ENCODE measurements at places on chromosomes 6 and 20.
A peak's percentile ranks its signal among the peaks of the same experiment; 100 is the strongest.

DNA sequence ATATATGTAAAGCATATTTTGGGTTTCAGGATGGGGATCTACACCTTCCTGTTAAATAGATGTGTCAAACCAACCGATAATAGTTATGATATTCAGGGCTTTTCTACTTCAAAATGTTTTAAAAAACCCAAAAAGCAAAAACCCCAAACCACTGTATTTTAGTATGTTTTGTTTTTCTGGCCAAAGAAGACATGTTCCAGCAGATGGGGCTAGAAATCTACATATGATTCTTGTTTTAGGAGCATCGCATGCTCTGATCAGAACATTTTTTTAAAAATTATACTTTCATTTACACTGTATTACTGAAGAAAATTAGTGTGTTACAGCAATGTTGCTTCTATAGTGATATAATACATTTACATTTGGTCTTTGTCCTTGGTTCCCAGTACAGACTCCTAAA lies 11.0 kb downstream of the RMND1 start:
- peak; percentile 40 for DNase-seq

DNA sequence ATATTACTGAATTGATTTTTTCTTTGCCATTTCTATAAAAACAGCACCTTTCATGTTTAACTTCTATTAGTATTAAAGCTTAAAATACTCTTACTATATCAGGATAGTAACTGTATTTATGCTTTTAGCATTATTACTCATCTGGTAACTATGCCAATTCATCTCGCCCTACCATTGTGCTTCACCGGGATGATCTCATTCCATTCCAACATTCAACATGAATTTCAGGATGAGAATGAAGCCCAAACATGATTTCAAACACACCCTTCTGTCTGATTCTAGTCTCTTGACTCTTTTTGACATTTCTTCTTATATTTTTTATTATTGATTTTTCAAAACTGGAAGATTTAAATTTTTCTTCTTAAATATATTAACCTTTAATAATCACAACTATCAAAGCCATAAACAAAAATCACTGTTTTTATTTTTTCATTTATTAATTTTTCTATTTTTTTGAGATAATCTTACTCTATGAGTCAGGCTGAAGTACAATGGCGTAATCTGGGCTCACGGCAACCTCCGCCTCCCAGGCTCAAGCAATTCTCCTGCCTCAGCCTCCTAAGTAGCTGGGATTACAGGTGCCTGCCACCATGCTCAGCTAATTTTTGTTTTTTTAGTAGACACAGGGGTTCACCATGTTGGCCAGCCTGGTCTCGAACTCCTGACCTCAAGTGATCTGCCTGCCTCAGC lies 46.7 kb downstream of the GJA1 start:
- DNase-seq, result no peak

DNA sequence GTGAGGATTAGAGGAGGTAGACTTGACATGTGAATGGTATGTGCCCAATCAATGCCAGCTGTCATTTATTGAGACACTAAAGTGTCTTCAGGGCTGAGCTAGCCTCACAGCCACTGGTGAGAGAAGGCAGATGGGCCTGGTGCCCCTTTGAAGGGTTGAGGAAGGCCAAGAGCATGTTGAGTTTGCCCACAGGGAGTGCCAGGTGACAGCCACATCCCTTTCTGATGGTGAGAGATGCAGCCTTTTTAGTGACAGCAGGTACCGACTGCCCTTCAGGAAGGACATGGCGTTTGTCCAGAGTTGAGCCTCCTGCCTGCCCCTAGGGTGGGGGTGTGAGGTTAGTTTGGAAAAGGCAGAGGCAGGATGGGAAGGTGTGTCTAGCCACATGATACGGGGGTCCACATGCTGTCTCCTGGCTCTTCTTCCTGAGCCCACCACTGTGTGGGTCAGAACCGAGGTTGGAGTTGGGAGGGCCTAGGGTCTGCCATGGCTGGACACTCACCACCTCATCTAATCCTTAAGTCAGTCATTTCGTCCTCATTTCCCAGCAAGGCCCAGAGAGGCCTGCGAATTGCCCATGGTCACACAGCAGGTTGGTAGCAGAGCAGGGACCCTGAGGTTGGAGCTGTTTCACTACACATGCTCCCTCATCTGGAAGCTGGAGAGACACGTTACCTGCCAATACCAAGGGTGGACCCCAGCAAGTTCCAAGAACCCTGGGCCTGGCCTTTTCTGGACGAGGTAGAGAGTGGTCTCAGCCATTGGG lies 32.5 kb downstream of the SPDEF start:
- no peak for DNase-seq

- no peak for DNase-seq
Observed at GRCh38 chr6:35062676-35063574, 78.2 kb downstream of the TCP11 start.

DNA sequence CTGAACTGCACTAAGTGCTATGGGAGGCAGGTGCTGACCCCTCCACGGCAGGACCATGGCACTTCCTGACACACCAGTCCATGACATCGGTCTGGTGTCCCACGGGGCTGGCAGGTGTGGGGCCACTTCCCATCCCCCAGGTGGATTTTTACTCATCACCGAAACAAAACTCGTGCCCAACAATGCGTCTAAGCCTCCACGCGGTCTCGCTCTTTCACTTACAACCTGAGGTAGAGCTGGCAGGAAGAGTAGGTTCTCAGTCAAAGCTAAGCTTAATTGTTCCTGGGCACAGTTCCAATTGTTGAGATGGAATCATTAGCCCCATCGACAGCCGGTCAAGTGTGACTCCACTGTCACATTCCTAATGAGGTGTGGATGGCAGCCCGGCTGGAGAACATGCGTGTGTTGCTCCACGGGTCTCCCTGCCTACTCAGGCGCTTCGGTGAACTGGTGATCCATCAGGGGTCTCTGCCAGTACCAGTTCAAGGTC lies 125.7 kb downstream of the SLC23A2 start:
- no peak for DNase-seq

DNA sequence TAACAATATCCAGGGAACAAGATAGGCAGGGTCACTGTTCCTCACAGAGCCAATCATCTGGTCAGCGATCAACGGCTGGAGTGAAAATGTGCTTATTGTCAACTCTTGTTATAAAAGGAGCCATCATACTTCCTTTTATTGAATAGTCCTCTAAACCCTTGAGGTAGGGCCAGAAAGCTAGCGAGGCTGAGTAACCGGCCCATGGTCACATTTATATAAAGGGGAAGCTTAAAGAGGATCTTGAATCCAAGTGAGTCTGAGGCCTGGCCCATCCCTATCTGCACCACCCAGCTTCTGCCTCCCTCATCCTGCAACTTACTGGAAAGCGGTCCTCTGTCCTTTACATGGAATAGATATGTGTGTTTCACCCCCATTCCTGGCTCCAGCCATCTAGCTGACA lies 9.5 kb downstream of the PHACTR3 start:
- no peak for DNase-seq

DNA sequence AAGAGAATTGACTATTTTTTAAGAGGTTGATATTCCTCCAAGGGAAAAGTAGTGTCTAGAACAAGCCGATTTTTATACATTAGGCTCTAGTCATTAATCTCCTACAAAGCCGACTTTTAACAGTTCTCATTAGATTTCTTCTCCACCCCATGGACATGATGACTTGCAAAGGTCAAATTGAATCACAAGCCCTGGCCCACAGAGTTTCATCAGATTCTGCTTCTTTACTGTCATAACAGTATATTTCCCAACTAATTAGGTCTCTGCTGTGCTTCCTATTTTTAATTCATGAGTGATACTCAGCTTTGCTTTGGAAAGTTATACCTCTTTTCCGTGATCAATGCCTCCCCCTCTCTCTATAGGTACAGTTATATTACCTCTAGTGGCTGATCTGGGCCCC lies 90.6 kb upstream of the ADGRB3 start:
- DNase-seq, result no peak

GRCh38 chr6:106823732-106824351 lies 150.7 kb downstream of the CD24 start:
- DNase-seq, result no peak

- DNase-seq, result no peak
Observed at GRCh38 chr6:121579478-121579877, 144.0 kb downstream of the GJA1 start.

GRCh38 chr6:142926494-142927270 lies 18.3 kb downstream of the HIVEP2 start:
- no peak for DNase-seq

- DNase-seq, result no peak
Observed at GRCh38 chr6:44672841-44673240, 285.3 kb downstream of the CDC5L start.

DNA sequence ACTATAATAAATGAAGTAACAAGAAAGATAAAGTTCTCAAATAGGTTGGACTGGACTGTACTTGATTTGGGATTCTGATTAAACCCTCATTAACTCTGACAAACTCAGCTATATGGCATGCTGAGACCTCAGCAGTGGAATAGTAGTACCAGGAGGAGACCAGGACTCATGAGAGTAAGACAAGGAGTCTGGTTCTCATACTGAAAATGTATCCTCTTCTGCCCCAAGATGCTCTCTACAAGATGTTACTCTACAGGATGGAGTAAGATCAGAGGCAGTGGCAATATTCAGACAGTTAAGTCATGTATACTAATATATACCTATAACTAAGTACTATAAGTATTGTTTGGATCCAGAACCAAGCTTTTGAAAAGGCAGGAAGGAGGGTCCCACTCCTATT lies 31.9 kb upstream of the SYNCRIP start:
- no peak for DNase-seq

GRCh38 chr20:62587757-62588402 lies 54.4 kb upstream of the SLCO4A1 start:
- DNase-seq, result no peak

- no peak for DNase-seq
Observed at GRCh38 chr6:31896493-31896855, 1.0 kb downstream of the EHMT2 start.

GRCh38 chr6:85463621-85464259 lies 13.9 kb downstream of the NT5E start:
- DNase-seq, result no peak

DNA sequence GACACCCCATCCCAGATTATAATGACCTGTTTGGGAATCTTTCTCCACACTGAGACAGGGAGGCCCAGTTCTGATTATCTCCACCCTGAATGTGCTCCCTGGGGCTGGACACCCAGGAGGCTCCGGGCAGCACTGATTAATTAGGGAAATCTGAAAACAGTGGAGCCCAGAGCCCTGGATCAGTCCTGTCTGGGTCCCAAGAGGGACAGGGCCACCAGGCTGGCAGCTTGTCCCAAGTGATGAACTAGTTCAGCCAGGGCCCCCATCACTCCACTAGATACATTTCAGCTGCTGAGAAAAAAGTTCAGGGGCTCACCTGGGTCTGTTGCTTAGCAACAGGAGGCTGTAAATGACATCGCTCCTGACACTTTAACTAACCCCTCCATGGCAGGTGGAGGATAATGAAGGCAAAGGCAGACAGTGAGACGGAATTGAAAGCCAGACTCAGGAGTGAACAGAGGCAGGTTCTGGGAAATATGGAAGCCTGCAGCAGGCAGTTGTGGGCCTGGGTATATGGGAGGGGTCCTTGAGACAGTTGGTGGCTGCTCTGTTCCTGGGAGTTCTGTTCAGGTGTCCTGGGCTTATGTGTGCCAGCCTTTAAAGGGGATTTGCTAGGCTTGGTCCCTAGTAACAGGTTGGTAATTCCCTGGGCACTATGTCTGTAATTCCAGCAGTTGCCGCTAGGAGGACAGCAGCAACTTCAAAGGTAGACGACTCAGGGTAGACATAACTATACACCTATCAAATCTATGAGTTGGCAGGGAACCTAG lies 78.3 kb upstream of the CTNNBL1 start:
- DNase-seq, result peak; percentile 45

GRCh38 chr6:136932599-136932998 lies 10.5 kb downstream of the SLC35D3 start:
- no peak for DNase-seq

GRCh38 chr6:160112628-160113299 lies 8.9 kb upstream of the SLC22A1 start:
- DNase-seq, result no peak

- DNase-seq, result no peak
Observed at GRCh38 chr6:63066055-63066704, 145.1 kb upstream of the FKBP1C start.

DNA sequence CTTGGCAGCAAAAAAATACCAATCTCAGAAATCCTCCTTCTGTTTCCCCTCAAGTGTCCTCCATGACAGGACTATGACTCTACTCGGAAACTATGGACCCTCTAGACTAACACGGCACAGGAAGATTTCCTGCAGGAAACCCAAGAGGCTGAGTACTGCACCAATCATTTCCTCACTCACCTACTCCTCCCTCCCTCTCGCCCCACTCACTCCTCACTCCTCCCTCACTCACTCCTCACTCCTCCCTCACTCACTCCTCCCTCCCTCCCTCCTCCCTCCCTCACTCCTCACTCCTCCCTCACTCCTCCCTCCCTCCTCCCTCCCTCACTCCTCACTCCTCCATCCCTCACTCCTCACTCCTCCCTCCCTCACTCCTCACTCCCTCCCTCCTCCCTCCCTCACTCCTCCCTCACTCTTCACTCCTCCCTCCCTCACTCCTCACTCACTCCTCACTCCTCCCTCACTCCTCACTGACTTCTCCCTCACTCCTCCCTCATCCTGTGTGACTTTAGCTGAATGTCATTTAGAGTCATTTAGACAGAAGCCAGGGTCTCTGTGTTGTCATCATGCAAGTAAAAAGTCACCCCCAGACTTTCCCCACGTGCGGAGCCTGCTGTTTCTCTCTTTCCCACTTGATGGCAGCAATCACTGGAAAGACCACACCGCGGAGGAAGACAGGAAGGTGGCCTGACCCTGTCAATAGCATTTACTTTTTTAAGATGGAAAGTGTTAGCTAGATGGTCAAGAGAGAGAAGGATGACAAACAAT lies 226.8 kb upstream of the PDE10A start:
- DNase-seq, result no peak

DNA sequence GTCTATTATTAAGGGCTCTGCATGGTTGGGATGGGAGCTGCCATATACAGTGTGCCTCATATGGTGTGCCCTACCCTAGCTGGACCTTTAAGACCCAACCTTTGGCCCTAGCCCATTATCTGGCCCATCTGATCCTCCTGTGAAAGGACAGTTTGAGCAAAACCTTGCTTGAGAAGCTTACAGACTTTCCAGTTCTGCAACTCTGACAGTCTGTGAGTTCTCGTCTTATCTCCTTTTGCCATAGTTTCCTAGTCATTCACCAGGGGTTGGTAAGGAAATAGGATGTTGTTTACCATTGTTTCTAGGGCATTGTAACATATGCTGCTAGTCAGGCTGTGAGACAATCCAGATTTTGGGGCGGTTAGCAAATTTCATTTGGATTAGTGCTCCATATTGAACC lies 17.2 kb downstream of the CTNNBL1 start:
- no peak for DNase-seq

DNA sequence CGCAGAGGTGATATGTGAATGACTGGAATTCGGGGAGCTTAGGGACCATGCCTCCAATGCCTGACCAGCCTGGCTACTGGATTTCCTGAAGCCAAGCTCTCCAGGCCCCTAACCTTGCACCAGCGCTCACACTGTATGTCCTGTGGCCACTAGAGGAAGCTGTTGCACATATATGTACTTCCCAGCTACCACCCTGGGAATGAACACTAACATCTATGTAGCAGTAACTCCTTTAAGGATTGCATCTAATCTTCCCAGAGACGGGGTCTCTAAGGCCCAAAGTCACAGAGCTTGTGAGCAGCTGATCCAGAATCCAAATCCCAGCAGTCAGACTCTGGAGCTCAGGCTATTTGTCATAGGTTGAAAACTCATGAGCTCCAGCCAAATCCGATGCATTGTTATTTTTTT lies 20.4 kb upstream of the BPIFB1 start:
- no peak for DNase-seq
